ENCODE measurements at places on chromosomes 1 and 21.

DNA sequence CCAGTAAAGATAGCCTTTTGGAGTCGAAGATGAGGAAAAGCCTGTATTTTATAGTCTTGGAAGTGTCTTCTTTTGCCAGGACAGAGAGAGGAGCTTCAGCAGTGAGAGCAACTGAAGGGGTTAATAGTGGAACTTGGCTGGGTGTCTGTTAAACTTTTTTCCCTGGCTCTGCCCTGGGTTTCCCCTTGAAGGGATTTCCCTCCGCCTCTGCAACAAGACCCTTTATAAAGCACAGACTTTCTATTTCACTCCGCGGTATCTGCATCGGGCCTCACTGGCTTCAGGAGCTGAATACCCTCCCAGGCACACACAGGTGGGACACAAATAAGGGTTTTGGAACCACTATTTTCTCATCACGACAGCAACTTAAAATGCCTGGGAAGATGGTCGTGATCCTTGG, at the start of gene VCAM1:
TSS of gene VCAM1 (plus strand) at position 253 of the 400 bp plus-strand sequence. CDS start at position 372, 119 bp downstream.
- no peak for DNase-seq

- DNase-seq: no peak
Measured at GRCh38 chr1:107142140-107142542, 1.3 kb downstream of the NTNG1 start.

DNA sequence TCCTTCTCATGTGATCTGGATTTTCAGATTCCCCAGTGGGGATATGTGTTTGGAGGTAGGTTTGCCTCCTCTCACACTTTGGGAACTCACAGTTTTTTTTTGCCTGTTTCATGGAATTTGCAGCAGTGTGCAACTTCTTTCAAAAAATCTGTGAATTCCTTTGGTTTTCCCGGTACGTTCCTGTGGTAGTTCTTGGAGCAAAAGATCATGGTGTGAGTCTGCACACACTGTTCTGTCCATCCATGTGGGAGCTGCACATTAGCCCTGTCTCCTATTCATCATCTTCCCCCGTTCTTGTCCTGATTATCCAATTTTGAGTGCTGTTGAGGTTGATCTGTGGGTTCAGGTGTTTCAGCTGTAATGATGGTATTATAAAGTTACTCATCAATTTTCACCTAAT, 30.3 kb upstream of the TACSTD2 start:
- DNase-seq: no peak

- no peak for DNase-seq
Measured at GRCh38 chr1:25992689-25993171, 5.1 kb downstream of the PAFAH2 start.

DNA sequence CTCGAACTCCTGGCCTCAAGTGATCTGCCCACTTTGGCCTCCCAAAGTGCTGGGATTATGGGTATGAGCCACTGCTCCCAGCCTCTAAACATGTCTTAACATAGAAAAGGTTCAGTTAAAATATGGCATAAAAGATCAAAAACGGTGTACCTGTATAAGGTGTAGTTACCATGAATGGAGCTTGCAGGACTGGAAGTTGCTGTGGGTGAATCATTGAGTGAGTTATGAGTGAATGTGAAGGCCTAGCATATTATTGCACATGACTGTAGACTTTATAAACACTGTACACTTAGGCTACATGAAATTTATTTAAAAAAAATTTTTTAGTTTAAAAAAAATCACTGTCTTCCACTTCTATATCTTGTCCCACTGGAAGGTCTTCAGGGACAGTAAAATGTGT, 15.7 kb downstream of the ABCD3 start:
- DNase-seq: no peak

- no peak for DNase-seq
Measured at GRCh38 chr1:23960291-23961020, 828 bp downstream of the PNRC2 start.

GRCh38 chr1:200153277-200154055, 126.0 kb downstream of the NR5A2 start:
- no peak for DNase-seq

DNA sequence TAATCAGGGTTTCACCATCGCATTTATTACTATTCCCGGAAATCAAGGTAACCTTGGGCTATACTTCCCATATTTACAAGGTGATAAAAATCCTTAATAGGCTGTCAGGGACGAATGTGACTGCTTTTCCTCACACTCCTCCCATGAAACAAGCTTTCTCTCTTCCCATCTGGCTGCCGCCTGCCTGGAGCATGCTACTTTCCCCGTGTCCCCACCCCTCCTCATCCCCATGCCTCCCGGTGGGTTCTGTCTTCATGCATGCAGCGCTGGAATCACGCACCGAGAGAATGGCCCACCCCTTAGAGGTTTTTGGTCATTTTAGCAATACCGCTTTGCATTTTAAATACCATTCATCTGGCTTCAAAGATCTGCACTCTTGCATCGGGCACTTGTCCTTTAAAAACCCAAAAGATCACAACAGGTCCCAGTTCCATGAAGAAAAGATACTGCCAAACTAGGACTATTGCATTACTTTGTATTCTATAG, 339.1 kb downstream of the NTNG1 start:
- DNase-seq: no peak

DNA sequence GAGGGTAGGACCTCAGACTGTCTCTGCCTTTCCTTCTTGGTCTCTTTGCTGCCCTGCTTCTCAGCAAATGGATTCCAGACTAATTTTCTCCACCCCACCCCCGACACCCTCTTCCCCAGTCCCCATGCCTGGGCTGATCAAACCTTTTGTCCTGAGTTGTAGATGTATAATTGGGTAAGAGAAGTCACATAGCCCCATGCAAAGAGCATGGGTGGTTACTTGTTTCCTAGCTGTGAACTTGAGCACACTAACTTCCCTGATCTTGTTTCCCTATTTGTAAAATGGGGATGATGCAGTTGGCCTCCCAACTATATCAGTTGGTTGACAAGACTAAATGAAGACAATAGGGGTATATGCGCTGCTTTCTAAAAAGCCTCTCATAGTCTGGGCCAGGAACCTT, 9.2 kb downstream of the PADI6 start:
- no peak for DNase-seq

- no peak for DNase-seq
Measured at GRCh38 chr1:206555473-206555935, 48.2 kb downstream of the RASSF5 start.

- no peak for DNase-seq
Measured at GRCh38 chr1:11441211-11441952, 37.6 kb upstream of the DISP3 start.

GRCh38 chr1:205237526-205238484, 10.1 kb downstream of the TMCC2 start:
- no peak for DNase-seq

DNA sequence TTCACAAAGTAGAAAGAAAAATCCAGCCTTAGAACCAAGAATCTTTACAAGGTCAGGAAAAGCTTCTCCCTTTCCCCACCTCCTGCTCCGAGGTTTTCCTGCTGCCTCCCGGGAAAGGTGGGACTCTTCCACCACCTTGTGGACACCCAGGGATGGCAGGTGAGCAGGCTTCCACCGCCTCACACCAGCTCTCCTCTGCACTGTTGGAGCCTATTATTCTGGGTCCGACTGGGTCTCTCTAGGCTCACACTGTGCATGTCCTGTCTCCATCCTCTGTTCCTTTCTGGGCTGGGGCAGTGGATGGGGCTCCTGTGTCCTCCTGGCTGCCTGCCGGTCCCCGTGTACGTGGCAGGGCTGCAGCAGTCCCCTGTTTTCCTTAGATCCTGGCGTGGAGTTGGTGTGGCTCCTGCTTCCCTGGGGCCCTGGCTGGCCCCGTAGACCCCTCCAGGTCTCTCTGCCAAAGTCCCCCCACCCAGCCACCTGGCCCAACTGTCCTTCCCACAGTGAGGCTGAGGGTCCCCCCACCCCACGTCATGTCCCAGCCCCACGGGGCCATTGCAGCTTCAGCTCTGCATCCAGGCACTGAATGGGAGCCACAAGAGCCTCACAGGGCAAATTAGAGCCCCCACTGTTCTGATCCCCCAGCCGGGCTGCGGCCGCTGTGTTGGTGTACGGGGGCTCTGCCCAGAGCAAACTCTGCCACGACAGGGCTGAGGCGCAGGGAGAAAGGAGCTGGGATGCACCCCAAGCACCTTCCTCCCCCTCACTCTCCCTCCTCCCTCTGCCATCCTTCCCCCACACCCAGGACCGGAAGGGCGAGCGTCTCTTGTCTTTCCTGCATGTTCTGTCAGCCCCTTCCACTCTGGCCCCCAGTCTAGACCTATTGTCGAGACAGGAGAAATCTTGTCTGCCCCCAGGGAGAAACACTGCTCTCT, 3.3 kb upstream of the SLC45A1 start:
- DNase-seq: peak; percentile 15

- no peak for DNase-seq
Measured at GRCh38 chr21:15749861-15750159, 20.0 kb downstream of the USP25 start.

- DNase-seq: no peak
Measured at GRCh38 chr1:3914911-3915310, 14.8 kb upstream of the C1orf174 start.

DNA sequence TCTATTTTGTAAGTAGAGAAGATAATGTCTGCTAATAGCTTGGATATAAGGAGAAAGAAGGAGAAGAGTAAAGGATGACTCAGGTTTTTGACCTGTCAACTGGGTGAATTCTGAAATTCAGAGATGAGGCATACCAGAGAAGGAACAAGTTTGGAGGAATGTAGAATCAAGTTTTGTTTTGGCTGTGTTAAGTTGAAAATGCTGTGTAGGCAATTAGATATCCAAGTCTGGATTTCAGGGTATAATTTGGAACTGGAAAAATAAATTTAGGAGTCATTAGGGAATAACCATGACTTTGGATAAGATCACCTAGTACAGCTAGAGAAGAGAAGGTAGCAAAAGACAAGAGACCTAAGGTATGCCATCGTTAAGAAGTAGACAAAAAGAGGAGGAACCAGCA, 22.4 kb upstream of the GNG4 start:
- no peak for DNase-seq

GRCh38 chr1:160702100-160702499, 9.5 kb downstream of the CD48 start:
- DNase-seq: no peak

- DNase-seq: no peak
Measured at GRCh38 chr1:168422203-168422847, 121.5 kb downstream of the XCL2 start.

DNA sequence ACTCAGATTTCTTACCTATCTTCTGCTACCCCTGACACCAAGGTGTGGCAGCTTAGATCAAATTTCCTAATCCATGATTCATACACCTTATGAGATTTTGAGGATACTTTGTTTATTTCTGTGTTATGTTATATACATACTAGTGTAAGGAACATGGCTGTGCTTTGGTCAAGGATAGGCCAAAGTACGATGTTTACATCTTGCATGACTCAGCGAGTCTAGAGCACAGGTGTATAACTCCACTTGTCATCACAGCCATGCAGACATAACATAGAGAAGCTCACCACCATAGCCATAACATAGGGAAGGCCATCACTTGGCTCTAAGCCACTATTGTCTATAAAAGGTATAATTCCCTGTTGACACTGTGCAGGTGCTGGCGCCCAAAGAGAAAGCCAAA, 61.2 kb downstream of the GBP6 start:
- DNase-seq: no peak

DNA sequence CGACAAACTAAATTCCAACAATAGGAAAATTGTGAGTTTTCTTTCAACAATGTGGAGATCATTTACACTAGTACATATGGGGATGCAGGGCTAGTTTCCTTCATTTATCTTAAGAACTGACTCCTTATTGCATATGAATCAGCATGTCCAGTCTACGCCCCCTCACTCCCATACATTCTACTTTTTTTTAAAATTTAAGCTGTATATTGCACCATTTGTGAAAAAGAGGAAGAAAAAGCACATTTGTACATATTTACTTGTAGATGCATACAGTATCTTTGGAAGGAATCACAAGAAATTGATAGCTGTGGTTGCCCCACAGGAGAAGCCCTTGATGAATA, 15.9 kb downstream of the VPS26C start:
- no peak for DNase-seq

- no peak for DNase-seq
Measured at GRCh38 chr21:28953247-28953646, 39.4 kb downstream of the LTN1 start.

- DNase-seq: no peak
Measured at GRCh38 chr1:231057410-231057809, 17.4 kb upstream of the FAM89A start.

DNA sequence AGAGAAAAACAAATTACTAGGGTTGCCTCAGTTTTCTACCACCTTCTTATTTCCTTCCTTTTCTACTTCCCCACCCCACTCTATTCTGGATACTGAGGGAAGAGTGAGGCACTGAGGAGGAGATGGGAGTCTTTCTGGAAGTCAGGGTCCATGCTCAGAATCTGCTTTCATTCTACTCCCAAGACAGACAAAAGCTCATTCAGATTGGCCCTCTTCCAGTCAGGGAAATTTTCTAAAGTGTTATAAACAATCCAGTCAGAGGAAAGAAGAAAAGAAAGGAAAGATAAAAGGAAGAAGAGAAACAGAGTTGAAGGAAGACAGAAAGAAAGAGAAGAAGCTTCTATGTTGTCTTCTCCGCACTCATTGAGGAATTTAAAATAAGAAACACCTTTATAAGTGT, 228.6 kb downstream of the COP1 start:
- no peak for DNase-seq

- peak; percentile 94 for DNase-seq
Measured at GRCh38 chr1:27527890-27528817, 38.2 kb upstream of the WASF2 start.

DNA sequence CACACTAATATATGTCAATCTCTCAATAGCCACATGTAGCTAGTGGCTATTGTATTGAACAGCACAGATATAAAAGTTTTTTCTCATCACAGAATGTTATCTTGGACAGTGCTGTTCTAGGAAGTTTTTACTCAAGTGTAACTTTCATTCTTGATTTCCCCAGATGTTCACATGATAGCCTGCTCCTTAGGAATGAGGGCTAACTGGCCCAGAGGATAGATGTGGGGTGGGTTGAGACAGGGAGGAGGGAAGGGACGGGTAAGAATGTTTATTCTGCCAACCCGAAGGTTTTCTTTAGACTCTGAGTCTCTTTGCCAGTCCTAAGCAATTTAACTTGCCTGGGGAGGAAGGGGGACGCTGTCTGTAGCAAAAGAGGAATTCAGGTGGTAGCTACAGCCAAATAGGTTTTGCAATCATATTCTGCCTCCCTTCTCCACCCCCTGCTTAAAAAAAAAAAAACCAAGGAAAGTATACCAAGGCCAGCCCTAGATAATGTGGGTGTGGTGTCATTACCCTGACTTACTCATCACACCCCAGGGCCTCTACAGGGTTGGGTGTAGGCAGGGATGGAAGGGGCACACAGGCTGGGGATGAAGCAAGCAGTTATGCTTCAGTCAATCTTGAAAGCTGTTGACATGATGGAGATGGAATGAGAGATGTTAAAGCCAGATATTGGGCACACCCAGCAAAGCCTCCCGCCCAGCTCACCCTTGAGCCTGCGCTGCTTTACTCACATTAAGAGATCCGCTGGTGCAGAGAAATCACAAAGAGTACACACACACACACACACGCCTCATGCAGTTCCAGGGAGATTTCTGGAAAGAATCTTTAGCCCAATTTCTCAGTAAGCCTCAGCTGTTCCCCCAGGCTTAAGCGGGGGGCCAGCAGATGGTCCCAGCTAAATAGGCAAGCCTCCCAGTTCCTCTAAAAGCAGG, 59.9 kb downstream of the PLXNA2 start:
- no peak for DNase-seq

GRCh38 chr1:200207711-200208126, 180.2 kb downstream of the NR5A2 start:
- no peak for DNase-seq

All from NCI-H2107 (cell line).